ENCODE measurements at places on chromosomes 7 and 10. TPM values are rescaled to one million over a fixed set of nuclear protein-coding genes. Genes with fewer than 3 reads are reported as not detected.

EGR2 gene
- total RNA-seq = 3.9 TPM

MRLN gene
- 1.6 TPM for total RNA-seq

DNA sequence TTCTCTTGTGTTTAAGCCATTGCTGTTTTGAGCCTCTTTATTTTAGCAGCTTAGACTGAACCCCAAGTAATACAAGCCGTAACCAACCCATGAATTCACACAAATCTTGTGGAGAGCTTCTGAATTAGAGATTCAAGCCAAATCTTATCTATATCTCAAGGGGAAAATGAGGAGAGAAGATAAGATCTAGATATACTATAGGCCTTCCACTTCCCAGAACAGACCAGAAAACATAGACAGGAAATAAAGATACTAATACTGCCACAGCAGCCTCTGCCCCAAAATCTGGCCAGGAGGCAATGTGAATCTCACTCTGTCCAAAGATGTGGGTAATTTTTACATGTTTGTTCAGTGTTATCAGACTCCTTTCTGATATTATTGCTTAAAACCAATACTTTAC lies 307.2 kb downstream of the PTEN start:
- no peaks in the 10 kb centered on the region for H3K27me3 ChIP-seq
- H3K27ac ChIP-seq = no peak overlapping the region
- DNase-seq = no peak
- no peaks in the 10 kb centered on the region for H3K4me1 ChIP-seq

DNA sequence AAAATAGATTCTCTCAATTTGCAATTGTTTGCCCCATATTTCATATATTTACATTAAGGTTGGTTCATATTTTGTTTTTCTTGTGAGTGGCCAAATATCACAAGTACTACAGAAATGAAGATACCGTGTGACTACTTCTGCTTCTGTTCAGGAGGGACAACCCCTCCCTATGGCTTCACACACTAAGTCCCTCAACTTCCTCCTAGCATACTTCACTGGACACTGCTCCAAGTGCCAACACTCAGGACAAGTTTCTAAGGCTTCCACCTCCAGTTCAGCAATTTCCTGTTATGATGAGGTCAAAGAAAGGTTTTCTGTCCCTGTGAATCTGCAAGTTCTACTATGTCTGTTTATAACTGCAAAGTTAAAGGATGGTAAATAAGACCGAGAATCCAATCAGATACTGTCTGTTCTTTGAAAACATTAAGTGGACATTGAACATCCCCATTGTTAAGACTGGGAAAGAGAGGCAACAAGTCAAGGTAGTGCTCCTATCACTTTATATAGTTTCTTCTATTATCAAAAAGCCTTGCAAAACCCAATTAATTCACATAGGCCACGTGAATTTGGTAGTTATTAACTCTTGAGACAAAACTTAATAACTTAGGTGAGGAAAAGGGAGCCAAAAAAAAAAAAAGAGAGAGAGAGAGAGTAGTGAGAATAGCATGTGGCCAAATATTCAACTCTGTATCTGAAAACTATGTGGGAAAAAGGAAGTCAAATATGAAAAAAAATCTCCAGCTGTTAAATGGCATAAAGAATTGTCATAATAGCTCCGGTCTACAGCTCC lies 81.3 kb upstream of the DKK1 start:
- H3K27ac ChIP-seq = no peak overlapping the region
- no peak overlapping the region for H3K4me3 ChIP-seq
- DNase-seq = no peak
- no peaks in the 10 kb centered on the region for H3K36me3 ChIP-seq

DNA sequence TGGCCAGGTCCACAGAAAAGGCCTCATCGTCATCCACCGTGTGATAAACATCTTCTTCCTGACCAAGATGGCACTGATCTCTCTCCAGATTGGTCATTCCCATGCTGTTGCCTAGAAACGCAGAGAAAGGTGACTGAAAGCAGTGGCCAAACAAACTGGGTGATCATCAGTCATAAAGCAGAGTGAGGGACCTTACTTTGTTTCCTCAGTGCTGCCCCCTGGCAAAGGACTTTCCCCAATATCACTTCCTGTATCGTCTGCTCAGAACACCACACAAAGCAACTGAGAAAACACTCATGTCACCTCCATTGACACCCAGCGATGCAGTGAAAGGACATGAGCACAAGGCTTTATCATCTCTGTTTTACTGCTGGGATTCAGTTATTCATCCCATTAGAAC lies 40.0 kb upstream of the TM9SF3 start:
- no peak overlapping the region for H3K4me3 ChIP-seq
- DNase-seq = no peak
- H3K27ac ChIP-seq = no peak overlapping the region
- H3K4me1 ChIP-seq = no peaks in the 10 kb centered on the region
- no peaks in the 10 kb centered on the region for H3K27me3 ChIP-seq
